Activated CD4-positive, CD25-positive, alpha-beta regulatory T cell (primary cell): ENCODE measurements at places on chromosomes 16 and 17.

DNA sequence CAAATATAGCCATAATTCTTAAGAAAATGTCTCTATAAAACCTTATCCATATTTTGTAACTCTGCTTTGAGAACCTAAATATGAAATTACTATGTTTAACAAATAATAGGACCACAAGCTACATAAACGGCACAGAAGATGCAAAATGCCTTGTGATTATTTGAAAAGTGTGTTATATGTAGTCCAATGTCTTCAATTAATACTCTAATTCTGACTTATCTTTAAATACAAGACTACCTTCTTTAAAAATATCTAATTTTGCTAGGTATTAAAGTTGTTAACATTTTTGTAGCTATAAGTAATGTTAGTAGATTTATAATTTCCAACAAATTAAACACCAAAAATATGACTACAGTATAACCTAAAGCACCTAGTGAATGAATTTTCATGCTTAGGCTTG, 17.0 kb downstream of the PSMD12 start:
- DNase-seq: no peak

- no peak for DNase-seq
These were observed 8.2 kb upstream of the SALL1 start for GRCh38 chr16:51159296-51159695.

- no peak for DNase-seq
These were observed 26.0 kb downstream of the COPZ2 start for GRCh38 chr17:48011405-48012150.

- DNase-seq: no peak
These were observed 9.8 kb upstream of the CD300E start for GRCh38 chr17:74633326-74633725.

GRCh38 chr17:80816241-80817103, 175.2 kb upstream of the CHMP6 start:
- no peak for DNase-seq

DNA sequence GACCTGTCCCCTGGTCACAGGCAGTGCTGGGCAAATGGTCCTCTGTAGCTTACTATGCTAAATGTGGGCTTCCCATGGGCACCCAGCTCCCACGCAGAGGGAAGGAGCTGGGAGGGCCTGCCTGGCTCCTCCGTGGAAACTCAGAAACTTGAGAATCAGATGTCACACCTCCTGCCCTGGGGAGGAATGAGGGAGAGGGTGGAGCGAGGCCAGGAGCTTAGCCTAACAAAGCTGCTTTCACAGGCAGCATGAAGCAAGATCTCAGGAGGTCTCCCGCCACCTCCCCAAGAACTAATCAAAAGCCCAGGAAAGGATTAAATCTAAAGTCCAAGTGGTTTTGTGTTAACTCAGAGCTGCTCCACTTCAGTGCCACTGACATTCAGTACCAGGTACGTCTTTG, 33.6 kb upstream of the XYLT2 start:
- DNase-seq: no peak

DNA sequence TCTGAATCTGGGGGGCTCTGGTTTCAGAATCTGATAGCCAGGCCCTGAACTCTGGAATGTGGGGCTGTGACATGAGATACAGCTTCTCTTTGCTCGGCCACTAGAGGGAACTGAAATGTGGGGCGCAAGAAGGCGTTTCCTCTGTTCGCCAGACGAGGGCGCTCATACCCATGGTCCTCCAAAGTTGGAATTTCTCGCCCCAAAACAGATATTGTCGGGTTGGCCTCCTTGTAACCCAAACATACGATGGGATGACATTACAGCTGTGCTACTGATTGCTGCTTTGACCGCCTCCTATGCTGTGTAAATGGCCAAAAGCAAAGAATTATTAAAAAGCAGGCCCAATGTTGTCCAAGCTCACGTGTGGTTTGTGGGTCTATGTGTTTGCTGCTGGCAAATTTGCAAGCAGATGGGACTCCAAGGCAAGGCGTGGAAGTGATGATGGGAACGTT, 13.1 kb upstream of the MSI2 start:
- peak; percentile 49 for DNase-seq

DNA sequence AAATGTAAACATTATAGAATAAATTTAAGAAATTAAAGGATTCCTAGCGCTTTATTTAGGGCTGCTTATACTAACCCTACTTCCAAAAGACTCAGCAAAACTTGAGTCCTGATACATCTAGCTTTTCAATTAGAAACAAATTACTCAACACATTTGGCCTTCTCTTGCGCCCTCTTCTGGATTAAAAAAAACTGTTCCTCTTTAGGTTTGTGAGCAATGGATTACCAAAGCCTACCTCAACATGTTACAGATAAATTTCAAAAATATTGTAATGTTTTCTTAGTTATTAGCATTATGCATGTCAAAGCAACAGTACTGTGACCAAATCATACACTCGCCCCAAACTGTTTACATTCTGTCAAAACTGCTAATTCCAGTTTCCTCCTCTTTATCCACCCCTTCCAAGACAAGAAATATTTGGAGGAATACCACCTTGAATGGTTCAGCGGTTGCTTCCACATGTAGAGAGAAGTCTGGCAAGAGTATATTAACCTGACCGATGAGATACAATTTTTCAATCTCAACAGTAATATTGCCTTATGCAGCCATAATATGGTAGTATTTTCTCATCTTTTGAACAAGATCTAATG, 2.7 kb downstream of the NUFIP2 start:
- no peak for DNase-seq

GRCh38 chr17:59769887-59770286, 62.4 kb downstream of the VMP1 start:
- no peak for DNase-seq

GRCh38 chr16:66858740-66859396, 14.7 kb downstream of the CA7 start:
- DNase-seq: no peak

DNA sequence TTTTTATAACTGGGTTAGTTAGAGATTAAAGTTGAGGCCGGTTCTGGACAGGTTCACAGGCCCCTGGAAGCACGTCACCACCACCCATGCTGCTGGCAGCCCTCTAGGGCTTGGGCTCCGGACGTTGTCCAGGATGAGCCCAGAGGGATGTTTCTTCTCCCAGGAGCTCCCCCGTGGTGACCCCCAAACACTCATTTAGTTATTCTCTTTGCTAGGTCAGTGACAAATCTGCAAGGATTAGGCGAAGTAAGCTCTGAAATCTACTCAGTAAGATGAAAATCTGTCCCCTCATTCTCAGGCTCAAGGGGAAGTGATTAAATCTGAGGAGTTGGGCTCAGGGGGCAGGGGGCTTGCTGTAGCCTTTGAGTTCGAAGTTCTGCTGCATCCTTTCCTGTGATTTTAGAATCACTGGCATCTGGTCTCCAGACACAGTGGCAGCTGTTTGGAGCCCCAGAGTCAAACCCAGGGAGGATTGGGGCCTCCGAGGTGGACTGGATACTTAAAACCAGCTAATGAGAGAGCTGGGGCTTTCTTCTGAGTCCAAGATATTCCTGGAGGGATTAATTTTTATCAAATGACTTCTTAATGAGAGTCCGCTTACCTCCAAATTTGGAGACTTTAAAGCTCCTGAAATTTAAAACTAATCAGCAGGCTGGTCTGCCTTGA, 49.2 kb upstream of the HS3ST2 start:
- DNase-seq: no peak

- no peak for DNase-seq
These were observed 6.3 kb downstream of the HSBP1 start for GRCh38 chr16:83813823-83814658.

DNA sequence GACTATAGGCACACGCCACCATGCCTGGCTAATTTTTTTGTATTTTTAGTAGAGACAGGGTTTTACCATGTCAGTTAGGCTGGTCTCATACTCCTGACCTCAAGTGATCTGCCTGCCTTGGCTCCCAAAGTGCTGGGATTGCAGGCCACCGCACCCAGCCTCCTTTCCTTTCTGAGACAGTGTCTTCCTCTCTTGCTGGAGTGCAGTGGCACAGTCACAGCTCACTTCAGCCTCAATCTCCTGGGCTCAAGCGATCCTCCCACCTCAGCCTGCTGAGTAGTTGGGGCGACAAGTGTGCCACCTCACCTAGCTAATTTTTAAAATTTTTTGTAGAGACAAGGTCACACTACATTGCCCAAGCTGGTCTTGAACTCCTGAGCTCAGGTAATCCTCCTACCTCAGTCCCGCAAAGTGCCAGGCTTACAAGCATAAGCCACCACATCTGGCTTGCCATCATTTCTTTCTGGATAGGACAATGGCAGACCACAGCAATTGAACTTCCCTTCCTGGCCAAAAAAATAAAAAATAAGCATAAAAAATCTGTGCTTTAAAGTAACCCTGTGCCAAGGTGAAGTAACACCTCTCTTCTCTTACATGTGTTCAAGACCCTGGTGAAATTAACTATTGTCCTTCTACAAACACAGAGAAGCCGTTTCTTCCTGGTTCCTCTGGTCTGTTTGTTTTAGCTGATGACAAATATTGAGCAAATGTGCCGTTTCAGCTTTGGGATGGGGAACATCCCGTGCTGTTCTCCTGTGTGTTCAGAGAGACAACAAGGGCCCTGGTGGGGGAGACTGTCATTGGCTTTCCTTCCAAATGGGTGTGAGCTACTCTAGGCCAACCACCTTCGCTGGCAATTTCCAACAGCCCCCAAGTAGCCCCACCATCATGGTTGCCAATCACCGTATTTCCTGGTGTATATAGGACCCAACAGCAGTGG, 60.2 kb downstream of the EMP2 start:
- DNase-seq: no peak

GRCh38 chr17:33214996-33215395, 78.1 kb downstream of the ASIC2 start:
- DNase-seq: no peak

DNA sequence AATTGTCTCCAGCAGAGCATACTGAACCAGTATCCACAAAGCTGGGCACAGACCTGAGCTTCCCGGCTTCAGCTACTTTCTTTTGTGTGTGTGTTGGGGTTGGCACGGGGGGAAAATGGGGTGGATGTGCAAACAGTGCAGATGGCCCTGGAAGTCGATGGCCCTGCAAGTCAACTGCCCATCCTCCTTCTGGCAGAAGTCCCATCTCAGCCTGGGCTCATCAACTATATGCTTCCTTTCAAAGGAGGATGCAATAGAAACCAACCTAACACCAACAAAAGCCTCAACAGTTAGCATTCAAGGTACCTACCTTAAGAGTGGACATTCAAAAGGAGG, 55.7 kb downstream of the SOX9 start:
- DNase-seq: no peak

GRCh38 chr16:65845466-65846209, 520.9 kb upstream of the CDH5 start:
- no peak for DNase-seq

GRCh38 chr17:35531160-35531559, 6.3 kb downstream of the SLFN12L start:
- DNase-seq: no peak

DNA sequence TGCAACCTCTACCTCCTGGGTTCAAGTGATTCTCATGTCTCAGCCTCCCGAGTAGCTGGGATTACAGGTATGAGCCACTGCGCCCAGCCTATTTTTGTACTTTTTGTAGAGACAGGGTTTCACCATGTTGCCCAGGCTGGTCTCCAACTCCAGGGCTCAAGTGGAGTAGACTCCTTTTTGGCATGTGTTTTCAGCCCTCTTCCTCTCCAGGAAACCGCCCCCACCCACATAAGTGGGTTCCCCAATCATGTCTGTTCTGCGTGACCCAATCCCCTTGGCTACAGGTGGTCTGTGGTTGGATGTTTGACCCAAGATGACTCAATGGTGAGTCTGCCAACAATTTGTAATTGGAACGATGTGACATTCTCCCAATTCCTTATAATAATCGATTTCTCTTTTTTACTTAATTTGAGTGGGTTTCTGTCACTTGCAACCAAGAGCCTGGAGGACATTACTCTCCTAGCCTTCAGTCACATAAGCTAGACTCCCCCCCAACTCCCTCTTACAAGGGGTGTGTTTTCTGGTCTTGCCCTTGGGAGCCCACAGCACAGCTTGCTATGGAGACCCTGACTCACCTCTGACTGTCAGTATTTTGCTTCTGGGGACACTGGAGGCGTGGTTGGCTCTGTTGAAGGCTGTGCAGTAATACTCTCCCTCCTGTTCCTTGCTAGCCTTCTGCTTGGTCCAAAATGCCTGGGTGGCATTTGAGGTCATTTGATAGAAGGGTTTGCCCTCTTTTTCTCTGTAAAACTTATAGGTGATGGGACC, 34.9 kb downstream of the PECAM1 start:
- DNase-seq: no peak

DNA sequence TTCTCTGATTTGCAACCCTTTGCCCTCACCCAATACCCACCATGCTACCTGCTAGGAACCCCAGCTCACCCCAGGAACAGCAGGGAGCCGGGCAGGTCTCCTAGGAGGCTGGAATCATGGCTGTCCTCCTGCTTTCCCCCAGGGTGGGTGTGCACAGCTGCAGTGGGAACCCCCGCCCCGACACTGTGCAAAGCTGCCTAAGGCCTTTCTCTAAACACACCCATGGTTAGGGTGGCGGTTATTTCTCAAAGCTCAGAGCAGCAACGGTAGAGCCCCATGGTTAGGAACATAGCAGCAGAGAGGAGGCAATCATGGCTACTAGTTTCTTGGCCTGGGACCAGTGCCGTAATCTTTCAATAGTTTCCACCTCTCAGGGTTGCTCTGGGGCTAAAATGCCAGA, 52.2 kb downstream of the ABCC12 start:
- DNase-seq: no peak

DNA sequence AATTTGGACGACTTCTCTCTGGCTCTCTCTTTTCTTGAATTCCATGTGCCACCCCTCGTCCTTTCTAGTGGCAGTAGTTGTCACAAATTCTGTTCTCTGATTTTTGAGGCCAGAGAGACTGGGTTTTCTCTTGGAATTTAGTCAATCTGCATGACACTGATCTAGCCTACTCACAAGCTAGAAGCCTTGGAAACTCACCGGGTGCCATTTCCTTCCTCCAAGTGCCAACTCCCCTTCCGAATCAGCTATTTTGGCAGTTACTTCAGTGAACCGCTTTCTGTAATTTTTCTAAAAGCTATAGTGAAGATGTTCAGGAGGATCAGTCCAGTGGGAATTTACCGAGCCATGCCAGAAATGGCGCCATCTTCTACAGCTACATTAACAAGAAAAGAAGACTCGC, 228.9 kb downstream of the PMP22 start:
- DNase-seq: no peak
